Right forelimb (tissue), 1 donor: ENCODE measurements at places on chromosomes 13 and 19.
A peak's percentile ranks its signal among the peaks of the same experiment; 100 is the strongest.

- DNase-seq: no peak
Measured at GRCh38 chr19:39211731-39212374, 7.8 kb upstream of the SYCN start.

- DNase-seq: no peak
Measured at GRCh38 chr19:43983544-43983911, 460 bp upstream of the ZNF155 start.

DNA sequence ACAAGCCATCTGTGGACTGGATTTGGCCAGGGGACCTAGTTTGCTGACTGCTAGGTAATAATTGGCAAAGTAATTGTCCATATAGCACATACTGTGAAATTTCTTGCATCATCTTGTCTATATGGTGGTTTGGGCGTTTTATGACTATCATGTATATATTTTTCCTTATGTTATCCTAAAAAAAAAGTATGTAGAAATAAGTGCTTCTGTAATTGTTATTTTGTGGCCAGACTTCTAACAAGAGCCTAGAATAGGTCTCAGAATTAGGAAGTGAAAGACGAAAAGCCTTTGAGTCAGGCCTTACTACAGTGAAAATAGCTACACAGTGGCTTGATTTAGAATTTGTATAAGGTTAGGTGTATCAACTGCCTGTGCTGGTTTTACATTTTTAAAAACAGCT lies 4.2 kb downstream of the FNDC3A start:
- no peak for DNase-seq

GRCh38 chr13:101185606-101186005 lies 230.7 kb downstream of the NALCN start:
- no peak for DNase-seq

- no peak for DNase-seq
Measured at GRCh38 chr13:97621631-97622030, 187.7 kb downstream of the RAP2A start.

DNA sequence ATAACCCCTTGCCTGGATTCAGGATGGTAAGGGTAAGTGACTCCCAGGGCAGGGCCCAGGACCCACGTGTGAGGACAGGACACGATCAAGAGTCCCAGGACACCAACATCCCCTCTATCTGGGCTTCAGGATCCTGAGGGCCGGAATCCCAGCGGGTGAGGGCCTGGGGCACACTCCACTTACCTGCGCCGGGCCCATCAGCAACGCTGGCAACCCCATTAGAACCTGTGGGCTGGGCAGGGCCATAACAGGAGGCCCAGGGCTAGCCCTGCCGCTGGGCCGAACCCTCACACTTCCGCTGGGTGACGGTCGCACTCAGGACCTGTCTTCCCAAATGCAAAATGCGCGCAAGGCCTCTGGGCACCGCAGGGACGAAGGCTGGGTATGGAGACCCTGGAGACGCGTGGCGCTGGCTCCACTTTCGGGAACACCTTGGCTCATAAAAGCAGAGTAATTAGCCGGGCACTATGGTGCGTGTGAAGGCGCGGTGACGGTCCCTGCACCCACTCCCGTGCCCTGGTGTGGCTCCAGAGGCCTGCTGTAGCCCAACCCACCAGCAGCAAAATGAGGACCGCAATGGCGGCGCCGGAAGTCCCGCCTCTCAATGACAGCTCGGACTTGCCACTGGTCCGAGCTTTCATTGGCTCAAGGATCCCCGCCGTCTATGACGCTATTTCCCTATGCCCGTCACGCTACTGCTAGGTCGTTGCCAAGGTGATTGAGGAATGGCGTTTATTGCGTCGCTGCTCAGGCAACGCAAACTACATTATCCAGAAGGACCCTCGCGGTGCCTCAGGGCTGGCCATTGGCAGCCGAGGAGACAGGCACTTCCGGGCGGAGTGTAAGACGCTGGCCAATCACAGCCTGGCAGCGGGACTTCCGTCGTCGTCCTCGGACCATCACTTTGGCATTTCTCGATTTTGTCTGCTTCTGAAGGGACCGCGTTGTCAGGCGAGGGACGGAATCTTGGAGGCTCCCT lies at the start of gene ZNF132:
Gene ZNF132 (minus strand): TSS at position 578 of the 979 bp plus-strand sequence. CDS start 332 bp downstream, at position 246.
- peak; percentile 95 for DNase-seq

- no peak for DNase-seq
Measured at GRCh38 chr13:43377973-43378372, 354.6 kb downstream of the DNAJC15 start.

DNA sequence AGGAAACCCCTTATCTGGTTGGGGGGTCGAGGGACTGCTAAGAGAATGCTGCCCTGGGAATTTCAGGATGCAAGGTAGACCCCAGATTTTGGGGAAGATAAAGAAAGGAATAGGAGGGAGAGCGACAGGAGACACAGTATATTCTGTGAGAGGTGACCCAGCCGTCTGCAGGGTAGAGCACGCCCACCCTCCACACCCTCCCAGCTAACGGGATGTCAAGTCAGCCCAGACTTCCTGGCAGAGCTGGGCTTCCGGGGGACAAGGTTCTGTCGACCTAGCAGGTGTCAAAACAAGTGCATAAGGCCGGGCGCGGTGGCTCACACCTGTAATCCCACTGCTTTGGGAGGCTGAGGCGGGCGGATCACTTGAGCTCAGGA lies 695 bp upstream of the PRR36 start:
- DNase-seq: no peak

- no peak for DNase-seq
Measured at GRCh38 chr19:18435842-18436670, 1.9 kb downstream of the ISYNA1 start.

DNA sequence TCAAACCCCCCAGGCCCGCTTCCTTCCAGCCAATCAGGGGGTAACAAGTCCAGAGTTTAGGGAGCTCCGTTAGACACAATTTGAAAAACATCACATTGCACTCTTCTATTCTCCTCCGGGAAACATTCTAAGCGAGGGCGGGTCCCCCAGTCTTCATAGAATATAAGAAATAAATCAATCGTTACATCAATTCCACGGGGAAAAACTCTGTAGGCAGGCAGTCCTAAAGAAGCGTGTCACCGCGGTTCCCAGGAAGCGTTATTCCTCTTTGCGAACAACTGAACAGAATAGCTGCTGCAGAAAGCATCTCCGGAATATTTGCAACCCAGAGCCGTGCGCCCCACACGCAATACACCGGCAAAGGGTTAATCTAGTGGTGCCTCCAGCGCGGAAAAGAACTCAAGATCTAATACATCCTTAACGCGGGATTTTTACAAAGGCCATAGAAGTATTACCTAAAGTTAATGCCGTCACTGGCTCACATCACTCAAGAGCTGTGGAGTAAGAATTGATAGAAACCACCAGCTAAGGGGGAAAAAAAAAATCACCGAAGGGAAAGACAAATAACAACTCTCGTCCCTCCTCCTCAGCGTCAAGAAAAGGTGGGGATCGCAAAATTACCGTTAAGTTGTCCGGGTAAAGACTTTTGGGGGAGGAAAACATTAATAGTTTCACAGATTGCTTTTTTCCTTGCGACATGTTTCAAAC lies 65.1 kb downstream of the KCNRG start:
- DNase-seq: peak; percentile 74

DNA sequence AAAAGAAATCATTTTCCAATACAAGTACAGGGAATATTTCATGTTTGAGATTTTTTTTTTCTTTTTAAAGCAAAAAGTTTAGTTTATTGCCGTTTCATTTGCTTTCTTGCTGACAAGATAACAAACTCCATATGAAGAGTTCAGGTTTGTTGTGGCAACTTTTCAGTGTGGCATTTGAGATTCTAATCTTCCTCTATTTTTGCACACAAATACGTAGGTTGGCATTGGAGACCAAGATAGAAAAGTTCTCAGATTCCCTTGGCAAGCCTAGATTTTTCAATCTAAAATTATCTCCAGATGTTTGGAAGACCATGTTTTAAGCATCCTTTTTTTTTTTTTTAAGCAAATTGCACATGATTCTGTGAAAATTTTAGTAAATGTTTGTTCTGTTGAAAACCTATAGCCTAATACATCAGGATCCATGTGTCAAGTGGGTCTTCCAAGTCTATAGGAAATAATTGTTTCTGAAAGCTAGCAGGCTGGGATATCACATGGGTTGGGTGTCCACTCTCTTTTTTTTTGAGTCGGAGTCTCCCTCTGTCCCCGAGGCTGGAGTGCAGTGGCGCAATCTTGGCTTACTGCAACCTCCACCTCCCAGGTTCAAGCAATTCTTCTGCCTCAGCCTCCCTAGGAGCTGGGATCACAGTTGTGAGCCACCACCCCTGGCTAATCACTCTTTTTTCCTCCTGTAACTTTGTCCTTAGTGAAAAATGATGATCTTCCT lies 2.6 kb downstream of the GARRE1 start:
- DNase-seq: no peak

GRCh38 chr19:17468302-17469091 lies 1.8 kb upstream of the SLC27A1 start:
- no peak for DNase-seq

GRCh38 chr13:60627071-60627686 lies 230.2 kb downstream of the TDRD3 start:
- DNase-seq: no peak

- no peak for DNase-seq
Measured at GRCh38 chr13:67619995-67620380, 389.9 kb upstream of the PCDH9 start.

DNA sequence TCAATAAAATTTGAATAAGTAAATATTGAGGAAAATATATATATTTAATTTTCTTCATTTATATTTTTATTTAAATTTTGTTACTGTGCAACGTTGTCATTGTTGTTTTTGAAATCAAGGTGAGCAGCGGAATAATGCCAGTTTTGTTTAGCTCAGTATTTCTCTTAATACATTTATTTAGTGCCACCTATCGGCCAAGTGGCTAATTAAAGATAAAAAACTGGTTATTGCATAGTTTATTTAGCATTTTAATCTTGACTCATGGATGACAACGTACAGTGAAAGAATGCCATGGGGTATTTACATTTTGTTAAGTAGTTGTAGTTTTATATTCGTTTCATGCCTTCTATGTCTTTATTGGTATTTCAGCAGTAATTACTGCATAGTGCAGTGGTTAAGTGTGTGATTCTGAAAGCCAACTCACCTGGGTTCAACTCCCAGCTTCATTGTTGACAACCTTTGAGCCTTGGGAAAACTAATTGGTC lies 265.9 kb downstream of the MYO16 start:
- DNase-seq: no peak

- no peak for DNase-seq
Measured at GRCh38 chr13:91078093-91078679, 269.3 kb upstream of the MIR17HG start.

GRCh38 chr13:32045982-32046785 lies 14.6 kb downstream of the FRY start:
- DNase-seq: no peak

GRCh38 chr13:110498327-110498726 lies 63.2 kb downstream of the RAB20 start:
- DNase-seq: no peak

GRCh38 chr19:13996928-13997630 lies 9.0 kb downstream of the RFX1 start:
- DNase-seq: no peak

DNA sequence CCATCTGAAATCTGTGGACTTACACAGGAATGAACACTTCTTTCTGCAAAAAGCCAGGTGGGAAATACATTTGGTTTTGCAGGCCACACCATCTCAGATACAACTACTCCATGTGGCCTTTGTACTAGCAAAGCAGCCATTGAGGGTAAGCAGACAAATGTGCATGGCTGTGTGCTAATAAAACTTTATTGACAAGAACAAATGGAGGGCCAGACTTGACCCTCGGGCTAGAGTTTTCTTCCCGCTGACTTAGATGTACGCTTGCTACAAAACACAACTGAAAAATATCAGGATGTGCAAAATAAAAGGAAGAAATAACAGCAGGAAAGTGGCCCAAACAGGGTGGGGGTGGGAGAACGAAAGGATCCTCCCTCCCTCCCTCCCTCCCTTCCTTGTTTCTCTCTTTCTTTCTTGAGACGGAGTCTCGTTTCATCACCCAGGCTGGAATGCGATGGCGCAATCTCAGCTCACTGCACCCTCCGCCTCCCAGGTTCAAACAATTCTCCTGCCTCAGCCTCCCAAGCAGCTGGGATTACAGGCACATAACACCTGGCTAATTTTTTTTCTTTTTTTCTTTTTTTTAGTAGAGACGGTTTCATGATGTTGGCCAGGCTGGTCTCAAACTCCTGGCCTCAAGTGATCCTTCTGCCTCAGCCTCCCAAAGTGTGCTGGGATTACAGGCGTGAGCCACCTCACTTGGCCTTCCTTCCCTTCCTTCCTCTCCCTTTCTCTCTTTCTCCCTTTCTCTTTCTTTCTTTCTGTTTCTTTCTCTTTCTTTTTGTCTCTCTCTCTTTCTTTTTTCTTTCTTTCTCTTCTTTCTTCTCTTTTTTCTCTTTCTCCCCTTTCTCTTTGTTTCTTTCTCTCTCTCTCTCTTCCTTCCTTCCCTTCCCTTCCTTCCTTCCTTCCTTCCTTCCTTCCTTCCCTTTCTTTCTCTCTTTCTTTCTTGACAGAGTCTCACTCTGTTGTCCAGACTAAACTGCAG lies 29.3 kb downstream of the CCL25 start:
- DNase-seq: no peak

GRCh38 chr13:112626124-112626523 lies 38.2 kb upstream of the TUBGCP3 start:
- DNase-seq: no peak

DNA sequence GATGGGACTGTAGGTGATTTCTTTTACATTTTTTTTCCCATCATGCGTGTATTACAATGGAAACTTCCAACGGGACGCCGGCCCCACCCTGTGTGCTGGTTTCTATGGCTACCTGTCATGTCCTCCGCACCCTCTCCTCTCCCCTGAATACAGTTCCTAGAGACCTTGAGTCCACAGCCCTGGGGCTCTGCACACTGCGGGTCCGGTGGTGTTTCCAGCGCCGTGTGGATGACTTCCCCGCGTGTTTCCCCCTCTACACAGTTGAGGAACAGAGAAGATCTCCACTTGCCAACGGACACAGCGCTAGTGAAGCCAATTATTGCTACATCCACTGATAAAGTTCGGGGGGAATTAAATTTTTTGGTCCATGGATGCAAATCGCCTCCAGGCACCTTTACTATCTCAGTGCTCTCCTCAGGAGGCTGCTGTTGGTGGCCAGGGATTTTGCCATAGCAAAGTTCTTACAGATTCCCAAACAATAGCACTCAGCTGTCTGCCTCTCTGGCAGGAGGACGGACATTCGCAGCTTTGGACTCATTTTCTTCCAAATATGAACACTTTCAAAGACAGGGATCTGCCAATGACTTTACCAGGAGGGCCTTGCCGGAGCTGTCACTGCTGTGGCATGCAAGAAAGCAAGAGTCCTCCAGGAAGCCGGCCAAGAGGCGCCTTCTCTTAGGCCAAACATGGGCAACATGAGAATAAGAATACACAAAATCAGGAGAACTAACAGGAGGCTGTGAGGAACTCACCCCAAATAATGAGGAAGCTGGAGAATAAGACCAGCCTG lies 39.3 kb upstream of the GAS6 start:
- DNase-seq: peak; percentile 31

GRCh38 chr13:52395704-52396103 lies 10.3 kb downstream of the THSD1 start:
- no peak for DNase-seq

GRCh38 chr19:39182174-39182505 lies 14.6 kb upstream of the NCCRP1 start:
- no peak for DNase-seq

GRCh38 chr13:98208606-98209005 lies 31.5 kb upstream of the RNF113B start:
- no peak for DNase-seq

GRCh38 chr13:113053801-113054604 lies 51.6 kb upstream of the F7 start:
- peak; percentile 26 for DNase-seq

- peak; percentile 61 for DNase-seq
Measured at GRCh38 chr13:111115061-111115964, at the start of gene ARHGEF7. Gene ARHGEF7 (plus strand): TSS chr13:111115310. CDS start chr13:111115527, 217 bp downstream.
